ENCODE measurements at places on chromosomes 4 and X.

- no peak for DNase-seq
These were observed 2.3 kb upstream of the GRSF1 start for GRCh38 chr4:70841951-70842350.

- no peak for DNase-seq
These were observed 790 bp upstream of the HHIP start for GRCh38 chr4:144645102-144645630.

DNA sequence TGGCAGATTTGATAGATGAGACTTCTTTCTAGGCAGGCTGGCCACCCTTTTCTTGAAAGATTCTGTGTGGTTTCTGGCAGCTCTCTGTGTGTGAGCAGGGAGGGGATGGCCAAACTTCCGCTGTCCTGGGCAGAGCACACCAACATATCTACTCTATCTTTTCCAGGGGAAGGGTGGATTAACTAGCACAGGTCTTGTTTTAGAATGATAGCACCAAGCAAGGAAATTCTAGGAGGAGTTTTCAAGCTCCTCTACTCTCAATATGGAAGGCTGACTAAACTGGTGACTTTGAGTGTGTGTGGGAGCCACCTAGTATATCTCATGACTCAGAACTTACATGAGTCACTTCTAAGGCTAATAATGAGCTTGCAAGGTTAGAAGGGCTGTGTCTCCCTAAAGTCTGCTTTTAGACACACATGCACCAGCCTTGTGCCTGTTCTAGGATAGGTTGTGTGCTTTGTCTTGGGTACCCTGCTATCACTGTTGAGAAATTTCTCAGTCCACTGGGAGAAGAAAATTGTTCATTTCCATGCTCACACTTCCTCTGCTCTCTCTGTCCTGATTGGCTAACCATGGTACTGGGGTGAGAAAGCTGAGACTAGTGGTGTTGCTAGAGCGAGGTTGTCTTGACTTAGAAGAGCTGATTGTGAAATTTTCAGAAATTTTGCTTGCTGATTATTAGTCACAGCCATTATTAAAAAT is 72.9 kb downstream of the YIPF6 start:
- peak; percentile 39 for DNase-seq

DNA sequence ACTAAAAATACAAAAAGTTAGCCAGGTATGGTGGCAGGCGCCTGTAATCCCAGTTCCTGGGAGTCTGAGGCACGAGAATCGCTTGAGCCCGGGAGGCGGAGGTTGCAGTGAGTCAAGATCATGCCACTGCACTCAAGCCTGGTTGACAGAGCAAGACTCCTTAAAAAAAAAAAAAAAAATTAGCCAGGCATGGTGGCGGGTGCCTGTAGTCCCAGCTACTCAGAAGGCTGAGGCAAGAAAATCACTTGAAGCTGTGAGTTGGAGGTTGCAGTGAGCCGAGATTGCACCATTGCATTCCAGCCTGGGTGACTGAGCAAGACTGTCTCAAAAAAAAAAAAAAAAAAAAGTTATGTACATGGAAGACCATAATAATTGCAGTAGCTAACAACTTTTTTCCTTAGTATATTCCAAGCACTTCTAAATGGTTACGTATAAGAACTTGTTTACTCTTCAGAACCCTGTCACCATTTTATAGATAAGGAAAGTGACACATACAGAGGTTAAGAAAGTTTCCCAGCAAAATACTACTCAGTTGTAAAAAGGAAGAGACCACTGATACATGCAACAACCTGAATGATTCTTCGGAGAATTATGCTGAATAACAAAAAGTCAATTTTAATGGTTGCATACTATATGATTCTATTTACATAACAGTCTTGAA is 24.5 kb downstream of the RUFY3 start:
- DNase-seq: no peak

- peak; percentile 5 for DNase-seq
These were observed 4.2 kb upstream of the ARSD start for GRCh38 chrX:2933125-2933900.

DNA sequence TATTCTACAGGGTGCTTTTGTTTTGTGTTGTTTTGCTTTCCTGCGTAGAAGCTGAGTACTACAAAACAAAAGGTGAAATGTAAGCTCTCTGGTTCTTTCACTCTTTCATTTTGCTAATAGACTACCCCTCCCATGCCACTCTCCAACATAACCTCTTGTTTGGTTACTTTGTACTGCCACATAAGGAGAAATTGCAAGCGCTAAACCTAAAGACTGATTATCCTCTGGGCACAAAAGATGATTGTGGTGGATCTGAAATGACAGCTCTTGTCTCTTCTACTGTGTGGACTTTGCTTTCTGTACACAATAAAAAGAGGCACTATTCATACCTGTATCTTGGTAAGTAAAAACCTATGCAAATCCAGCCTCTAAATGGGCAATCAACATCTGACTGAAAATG is 5.3 kb downstream of the MBNL3 start:
- no peak for DNase-seq

DNA sequence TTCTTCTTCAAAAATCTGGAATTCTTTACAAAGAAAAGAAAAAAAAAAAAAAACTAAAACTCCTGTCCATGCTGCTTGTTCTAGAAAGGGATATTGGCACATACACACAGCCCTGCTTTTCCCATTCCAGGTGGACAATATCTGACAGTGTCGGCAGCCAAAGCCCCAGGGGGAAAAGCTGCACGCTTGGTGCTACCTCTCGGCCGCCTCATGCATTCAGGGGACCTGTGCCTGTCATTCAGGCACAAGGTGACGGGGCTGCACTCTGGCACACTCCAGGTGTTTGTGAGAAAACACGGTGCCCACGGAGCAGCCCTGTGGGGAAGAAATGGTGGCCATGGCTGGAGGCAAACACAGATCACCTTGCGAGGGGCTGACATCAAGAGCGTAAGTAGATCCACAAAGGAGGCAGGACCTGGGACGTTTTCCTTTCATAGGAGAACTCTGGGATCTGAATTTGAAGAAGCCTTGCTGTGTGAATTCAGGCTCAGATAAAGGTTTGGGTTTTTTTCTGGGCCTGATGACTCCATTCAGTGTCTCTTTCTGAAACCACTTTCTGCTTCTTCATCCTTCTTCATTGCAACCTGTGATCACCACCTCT is 71.9 kb downstream of the NPNT start:
- DNase-seq: no peak

DNA sequence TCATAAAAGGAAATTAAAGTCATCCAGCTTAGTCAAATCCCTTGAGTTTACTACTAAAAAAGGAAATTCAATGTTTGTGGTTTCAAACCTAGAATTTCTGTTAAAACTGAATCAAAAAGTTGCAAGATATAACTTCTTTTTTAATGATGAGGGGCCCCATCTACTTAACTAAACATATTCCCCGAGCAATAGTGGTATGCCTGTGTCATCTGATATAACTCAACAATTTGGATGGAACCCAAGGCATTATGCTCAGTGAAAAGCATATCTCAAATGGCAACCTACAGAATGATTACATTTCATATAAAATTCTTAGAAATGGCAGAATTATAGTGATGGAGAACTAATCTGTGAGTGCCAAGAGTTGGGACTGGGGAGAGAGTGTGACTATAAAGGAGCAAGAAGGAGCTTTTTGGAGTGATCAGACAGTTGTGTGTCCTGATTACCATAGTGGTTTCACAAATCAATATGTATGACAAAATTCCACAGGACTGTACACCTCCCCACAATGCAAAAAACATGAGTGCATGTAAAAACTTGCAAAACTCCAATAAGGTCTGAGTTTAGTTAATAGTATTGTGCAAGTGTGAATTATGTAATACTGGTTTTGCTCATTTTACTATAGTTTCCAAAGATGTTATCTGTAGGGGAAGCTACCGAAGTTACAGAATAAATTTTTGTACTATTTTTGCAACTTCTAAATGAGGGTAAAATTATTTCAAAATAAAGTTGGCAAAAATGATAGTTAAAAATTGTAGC is 323.2 kb downstream of the ARHGAP24 start:
- DNase-seq: peak; percentile 61

GRCh38 chrX:96994093-96994492 is 110.4 kb downstream of the RPA4 start:
- no peak for DNase-seq

- DNase-seq: no peak
These were observed 9.5 kb downstream of the IGSF1 start for GRCh38 chrX:131279617-131280016.

DNA sequence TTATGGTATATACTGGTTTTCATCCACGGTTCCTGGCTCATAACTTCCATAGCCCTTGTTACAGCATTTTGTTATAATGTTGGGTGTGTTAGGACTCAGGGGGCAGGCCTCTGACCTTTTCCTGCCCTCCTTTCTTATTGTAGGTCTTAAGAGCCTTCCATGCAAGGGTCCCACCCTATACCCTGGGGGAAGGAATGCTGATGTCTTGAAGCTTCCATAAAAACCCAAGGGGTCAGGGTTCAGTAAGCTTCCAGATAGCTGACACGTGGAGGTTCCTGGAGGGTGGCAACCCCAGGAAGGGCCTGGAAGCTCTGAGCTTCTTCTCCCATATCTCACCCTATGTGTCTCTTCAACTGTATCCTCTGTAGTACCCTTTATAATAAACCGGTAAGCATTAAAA is 29.6 kb downstream of the ATP11C start:
- DNase-seq: no peak

- no peak for DNase-seq
These were observed 22.1 kb upstream of the MSX1 start for GRCh38 chr4:4837316-4837715.

DNA sequence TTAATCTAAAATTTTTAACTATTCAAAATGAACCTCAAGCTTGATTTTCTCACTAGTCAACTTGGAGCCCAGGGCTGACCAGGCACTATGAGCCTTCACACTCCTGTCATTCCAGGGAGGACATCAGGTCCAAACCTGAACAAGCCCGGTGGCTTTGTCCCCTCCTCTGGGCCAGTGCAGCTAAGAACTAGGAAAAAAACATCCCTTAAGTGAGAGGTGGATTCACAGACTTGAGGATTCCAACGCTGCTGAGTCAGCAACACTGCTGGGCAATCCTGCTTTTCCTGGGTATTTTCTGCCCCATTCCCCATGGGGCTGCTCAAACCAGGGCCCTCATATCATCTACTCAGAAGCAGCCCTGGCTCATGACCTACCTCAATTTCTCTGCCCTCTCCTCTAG is 4.0 kb downstream of the RNF212 start:
- no peak for DNase-seq

DNA sequence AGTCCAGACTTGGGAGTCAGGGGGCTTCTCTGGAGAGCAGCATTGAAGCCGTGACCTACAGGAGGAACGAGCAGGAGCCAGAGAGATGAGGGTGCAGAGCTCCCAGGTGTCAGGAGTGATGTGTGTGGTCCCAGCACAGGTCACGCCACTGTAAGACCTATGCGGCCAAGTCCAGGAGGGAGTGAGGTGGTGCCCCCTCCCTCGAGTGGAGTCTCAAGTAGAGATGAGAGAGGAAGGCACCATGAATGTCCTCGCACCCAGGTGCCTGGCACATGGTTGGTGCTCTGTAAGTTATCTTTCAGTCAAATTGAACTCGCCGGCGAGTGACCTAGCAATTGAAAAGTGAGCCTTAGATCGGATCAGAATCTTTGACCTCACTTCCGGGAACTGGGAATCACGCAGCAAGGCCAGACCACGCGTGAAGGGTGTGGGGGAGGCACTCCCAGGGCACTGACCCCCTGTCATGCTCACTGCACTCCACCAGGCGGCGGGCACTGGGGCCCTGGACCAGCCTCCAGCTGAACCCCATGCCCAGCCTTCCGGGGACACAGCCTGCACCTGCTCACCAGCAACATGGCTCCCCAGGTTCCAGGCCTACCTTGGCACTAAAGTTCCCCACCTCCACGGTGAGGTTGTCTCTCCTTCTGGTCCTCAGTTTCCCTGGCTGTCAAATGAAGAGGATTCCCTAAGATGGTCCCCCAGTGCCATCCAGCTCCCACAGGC is 127.4 kb downstream of the HMX1 start:
- DNase-seq: no peak

DNA sequence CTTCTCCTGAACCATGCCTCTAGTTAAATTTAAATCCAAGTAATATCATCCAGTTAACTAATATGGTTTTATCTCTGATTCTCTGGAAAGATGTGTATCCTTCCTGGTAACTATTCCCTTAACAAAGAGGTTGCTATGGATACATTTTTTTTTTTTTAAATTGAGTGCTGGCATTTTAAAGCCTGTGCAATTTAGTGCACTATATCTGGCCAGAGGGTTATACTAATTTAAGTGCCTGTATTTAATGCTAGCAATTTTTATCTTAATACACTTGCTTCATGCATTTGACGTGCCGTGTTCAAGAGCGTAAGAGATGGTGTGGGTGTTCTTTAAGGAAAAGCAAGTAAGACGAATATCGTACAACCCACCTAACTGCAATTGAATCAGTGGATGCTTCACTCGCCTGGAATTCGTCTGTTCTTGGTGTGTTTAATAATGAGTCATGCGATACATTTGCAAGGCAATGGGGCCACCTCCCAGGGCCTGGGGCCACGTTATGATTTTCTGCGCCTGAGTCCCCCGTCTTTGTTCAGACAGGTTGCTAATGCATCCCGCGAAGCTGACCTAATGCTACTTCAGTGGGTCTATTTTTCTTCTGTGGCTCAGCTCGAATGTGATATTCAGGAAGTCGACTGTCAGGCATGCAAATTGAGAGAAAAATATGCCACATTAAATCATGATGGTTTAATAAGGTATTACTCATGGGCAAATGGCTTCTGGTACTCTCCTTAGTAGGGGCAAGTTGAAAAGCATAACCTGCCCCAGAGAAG is 14.2 kb upstream of the MID1 start:
- DNase-seq: no peak

- peak; percentile 81 for DNase-seq
These were observed 50.2 kb downstream of the DDX3X start for GRCh38 chrX:41384051-41384705.

GRCh38 chr4:60313611-60314178 is 886.4 kb upstream of the ADGRL3 start:
- DNase-seq: no peak

DNA sequence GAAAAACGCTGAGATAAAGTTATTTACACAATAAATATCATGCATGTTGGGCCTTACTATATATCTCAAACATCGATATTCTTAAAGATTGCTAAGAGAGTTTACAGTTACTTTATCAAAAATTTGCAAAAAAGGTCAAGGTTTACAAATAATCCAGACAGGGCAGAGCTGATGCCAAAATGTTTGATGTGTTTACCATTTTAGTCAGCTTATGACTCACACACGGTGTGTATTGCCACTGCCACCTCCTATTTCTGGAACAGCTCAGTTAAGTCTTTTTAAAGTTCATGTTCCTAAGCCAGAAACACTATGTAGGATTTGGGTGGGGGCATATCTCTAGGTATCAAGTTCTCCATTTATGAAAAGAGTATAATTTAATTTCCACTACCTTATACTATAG is 580.6 kb downstream of the INPP4B start:
- no peak for DNase-seq

DNA sequence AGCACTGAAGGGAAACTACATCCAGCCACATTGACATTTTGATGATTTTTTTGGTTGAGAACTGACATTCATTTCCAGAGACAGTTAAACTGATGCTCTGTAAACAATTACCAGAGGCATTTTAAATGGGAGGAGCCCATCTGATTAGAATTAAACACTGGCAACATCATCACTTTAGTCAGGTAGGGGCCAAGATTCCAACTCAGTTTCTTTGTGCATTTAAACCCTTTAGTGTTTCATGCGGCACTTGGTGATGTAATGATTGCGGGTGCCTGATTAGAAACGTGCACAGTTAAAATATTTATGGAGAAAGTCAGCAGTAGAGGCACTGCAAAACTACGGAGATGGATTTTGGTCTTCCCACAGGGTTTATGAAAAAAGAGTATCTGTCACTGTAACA is 16.1 kb downstream of the TNIP3 start:
- no peak for DNase-seq

- peak; percentile 72 for DNase-seq
These were observed 60.8 kb downstream of the REPS2 start for GRCh38 chrX:17007134-17007768.
